NCI-H510A (cell line): ENCODE measurements at places on chromosomes 1 and 21.

GRCh38 chr1:214548988-214549387 lies 2.4 kb downstream of the PTPN14 start:
- DNase-seq, result no peak

DNA sequence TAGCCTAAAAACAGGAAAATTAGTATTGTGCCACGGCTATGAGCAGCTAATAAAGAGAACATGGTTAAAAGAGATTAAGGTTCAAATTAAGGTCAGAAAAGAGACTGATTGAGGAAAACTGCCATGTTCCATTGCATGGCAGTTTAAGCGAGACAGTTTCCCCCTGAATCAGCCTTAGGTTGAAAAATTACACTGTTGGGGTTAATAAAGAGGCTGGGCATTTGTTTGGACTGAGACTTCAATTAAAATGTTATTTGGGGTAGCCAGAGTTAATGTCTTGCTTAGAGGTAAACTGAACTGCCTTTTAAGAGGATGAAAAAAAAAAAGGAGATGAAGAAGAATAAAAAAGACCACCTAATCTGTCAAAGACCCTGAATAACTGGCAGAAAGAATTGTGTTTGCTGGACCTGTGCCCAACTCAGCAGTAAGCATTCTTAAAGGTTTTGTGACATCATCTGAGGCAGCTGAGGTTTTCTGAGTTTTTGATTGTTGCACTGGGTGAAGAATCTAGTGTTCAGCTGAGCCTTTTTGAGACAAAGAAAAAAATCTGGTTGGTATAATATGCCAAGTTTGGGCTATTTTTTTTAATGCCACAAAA lies 17.7 kb upstream of the PROX1 start:
- no peak for DNase-seq

- no peak for DNase-seq
Observed at GRCh38 chr1:231420299-231420958, 1.7 kb downstream of the EGLN1 start.

DNA sequence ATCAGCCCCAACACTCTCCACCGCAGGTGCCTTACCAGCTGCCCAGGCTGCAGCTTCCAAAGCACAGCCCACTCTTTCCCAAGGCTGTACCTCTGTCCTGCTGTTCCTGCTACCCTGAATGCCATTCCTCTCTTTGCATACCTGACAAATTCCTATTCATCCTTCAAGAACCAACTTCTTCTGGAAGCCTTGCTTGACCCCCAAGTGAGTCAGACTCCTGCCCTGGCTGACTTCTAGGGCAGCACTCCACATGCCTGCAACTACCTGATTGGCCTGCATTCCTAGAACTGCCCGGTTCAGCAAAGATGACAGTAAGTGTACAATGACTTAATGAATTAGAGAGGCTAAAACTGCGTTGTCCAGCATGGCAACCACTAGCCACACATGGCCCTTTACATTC lies 20.8 kb upstream of the PDZK1IP1 start:
- DNase-seq, result no peak

DNA sequence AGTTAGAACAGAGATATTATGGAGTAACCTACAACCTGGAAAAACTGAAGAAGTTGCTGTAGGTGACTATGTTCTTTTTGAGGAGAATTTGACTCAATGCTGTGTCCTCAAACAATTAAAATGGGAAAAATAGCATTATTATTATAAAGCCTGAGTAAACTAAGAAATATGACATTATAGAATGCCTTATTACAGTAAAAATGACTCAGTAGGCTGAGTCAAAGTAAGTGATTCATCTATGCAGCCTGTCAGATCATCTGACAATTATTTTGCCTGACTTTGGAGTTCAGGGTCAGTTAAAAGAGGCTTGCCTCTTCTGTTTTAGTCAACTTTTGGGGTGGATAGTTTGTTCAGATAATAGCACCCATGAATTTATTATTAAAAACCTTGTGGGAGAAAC lies 150.8 kb upstream of the PTGFR start:
- DNase-seq, result no peak

DNA sequence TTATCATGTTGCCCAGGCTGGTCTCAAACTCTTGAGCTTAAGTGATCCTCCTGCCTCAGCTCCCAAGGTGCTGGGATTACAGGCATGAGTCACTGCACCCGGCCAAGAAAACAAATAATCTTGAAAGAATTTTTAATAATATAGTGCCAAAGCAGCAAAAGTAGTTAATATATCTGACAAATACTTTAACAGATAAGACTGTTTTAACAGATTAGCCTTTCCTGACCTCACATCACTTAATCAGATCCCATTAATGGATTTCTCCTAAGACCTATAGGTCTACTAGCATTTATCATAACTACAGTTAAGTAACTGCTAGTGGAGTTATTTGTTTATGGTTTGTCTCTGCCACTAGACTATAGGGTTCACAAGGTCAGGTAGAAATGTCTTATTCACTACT lies 61.1 kb upstream of the HP1BP3 start:
- DNase-seq, result no peak

GRCh38 chr21:25518491-25518911 lies 88.8 kb downstream of the MRPL39 start:
- DNase-seq, result no peak

DNA sequence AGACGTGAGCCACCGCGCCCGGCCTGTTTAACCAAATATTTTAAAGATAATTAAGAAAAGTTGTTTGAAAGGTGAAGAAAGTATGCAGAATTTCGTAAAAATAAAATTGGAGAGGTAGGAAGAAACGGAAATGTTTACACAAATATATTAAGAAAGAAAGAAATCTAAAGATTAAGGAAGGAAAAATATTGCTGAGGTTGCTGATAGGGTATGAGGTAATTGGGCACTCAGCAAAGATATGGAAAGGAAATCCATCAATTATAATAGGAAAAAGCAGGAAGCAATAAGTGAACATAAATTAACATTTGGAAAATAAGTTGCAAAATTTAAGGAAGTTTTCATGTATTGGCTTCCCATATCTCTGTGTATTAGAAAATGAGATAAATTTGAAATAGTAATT lies 225.9 kb downstream of the KCNT2 start:
- no peak for DNase-seq

GRCh38 chr1:172185211-172185610 lies 235.3 kb upstream of the C1orf105 start:
- no peak for DNase-seq

DNA sequence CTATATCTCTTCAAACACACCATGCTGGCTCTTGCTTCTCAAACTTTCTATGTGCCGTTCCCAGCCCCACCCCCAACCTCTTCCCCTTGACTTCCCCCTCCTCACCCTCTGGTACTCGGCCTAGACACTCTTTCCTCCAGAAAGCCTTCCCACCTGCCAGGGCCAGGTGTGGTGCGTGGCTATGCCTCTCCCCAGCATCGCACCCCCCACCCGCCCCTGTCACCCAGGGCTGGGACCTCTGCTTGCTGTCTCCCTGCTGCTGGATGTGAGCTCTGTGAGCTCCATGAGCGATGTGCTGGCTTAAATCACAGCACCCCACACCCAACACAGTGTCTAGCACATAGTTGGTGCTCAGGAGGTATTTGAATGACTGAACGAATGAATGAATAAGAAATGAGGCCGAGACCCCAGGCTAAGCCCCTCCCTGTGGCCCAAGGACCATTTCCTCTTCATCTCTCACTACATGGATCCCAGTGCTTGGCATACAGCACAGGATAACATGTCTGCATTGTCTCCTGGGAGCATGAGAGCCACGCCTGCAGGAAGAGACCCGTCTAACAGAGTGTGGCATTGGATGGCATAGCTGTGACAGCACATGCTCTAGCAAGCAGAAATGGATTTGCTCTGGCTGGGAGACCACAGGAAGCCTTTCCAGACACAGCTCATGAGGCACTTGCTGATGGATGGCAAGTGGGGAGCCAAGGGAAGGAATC lies 19.7 kb downstream of the TNNT2 start:
- DNase-seq, result no peak

GRCh38 chr21:30695956-30696355 lies 22.6 kb downstream of the KRTAP21-3 start:
- no peak for DNase-seq

DNA sequence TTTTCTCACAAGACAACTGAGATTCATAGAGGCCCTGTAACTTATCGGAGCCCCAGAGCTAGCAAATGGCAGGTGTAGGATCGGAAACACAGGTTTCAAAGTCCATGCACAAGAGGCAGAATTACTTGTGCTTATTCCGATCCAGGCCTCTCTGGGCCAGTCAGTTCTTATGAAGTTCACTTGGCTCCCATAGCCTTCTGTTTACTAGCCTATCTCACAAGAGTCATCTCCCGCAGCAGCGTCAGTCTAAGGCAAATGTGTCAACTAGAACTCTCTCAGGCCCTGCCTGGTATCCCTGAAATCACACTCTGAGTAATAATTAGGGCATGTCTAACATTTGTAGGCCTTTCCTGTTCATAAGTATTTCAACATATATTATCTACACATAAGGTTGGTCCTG lies 43.3 kb downstream of the PHC2 start:
- no peak for DNase-seq

DNA sequence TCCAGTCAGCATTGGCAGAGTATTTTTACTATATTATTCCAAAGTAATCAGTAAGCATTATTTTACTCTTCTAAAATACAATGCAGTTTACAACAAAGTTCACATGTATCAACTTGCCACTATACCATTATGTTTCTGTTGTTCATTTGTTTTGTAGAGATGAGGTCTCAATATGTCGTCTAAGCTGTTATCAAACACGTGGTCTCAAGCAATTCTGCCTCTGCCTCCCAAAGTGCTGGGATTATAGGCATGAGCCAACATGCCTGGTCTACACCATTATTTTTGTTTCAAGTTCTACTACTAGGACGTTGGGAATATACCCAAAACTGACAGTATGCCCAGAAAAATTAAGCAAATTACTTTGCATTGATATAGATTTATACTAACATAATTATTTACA lies 19.8 kb downstream of the FAF1 start:
- DNase-seq, result no peak

- DNase-seq, result no peak
Observed at GRCh38 chr1:103160281-103160680, 52.0 kb upstream of the COL11A1 start.

DNA sequence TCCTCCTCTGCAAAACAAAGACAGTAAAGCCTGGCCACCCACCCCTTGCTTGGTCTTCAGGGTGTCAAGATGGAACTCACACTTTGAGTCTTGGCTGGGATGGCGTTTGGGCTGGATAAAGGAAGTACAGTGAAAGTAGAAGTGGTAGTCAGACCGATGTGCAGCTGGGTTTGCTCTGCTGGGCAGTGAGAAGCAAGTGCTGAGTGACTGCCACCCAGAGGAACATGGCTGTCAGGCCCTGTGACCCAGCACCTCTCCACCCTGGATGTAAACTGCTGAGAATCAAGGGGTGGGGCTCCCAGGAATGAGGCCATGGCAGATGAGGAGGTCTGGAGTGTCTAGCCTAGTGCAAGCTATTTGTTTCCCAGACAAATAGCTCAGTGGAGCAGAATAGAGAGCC lies 51.2 kb downstream of the POFUT2 start:
- no peak for DNase-seq

DNA sequence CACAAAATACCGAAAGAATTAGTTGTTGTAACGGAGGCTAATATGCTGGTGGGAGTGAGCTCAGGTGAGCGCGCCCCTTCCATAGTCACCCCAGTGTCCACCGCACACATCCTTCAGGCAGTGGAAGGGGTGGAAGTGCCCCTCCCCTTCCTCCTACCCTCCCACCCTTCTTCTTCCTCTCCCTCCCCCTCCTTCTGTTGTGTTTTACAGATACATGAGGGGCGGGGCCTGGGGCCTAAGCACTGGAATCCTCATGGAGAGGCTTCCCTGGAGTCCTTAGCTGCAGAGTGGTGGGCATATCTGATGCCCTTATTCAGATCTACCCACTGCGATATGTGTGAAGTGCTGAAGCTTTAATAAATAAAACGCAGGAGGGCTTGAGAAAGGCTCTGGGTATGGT lies 10.3 kb upstream of the ADARB1 start:
- no peak for DNase-seq

- DNase-seq, result no peak
Observed at GRCh38 chr1:89971600-89971999, 23.3 kb upstream of the ZNF326 start.

DNA sequence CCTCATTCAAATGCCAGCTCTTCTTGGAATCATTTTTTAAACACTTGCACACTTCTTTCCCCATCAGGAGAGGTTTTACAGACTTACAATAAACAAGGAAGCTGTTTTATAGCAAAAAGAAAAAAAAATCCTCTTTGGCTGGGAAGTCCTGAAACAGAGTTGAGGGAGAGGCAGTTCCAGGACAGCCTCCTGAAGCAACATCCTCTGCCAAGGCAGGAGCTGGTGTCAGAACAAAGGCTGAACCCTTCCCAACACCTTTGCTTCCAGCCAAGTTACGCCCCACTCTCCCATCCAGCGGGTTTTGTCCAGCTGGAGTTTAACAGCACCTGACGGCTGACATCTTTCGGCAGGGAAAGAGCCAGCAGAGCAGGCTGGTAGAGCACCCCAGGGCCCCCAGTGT lies 287.8 kb downstream of the RRAGC start:
- no peak for DNase-seq

DNA sequence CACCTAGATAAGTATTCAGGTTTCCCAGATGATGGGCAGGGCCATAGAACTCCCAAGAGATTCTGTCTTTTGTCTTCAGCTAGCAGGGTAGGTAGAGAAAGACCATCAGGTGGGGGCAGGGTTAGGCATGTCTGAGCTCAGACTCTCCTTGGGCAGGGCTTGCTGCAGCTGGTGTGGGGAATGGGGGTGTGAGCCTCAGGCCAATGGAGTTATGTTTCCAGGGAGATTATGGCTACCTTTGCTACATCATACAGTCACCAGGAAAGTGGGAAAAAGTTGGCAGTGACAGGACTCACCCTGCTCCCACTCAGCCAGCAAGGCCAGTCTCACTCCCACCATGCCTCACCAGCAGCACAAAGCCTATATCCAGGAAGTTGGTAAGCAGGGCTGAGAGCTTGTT lies 77.8 kb downstream of the DRAM2 start:
- no peak for DNase-seq

GRCh38 chr1:94608142-94608851 lies 66.7 kb upstream of the F3 start:
- no peak for DNase-seq

- DNase-seq, result no peak
Observed at GRCh38 chr1:95304803-95305202, 70.8 kb downstream of the RWDD3 start.

GRCh38 chr1:17802164-17802563 lies 47.0 kb downstream of the ACTL8 start:
- DNase-seq, result no peak

- DNase-seq, result no peak
Observed at GRCh38 chr1:3788756-3789420, 7.4 kb downstream of the LRRC47 start.

- DNase-seq, result no peak
Observed at GRCh38 chr1:27416387-27417111, 24.1 kb downstream of the GPR3 start.
